ENCODE measurements at places on chromosomes 2 and 18.

- no peak for DNase-seq
Measured at GRCh38 chr2:239979243-239980023, 45.7 kb downstream of the NDUFA10 start.

GRCh38 chr2:60482222-60482621 is 71.2 kb downstream of the BCL11A start:
- DNase-seq: no peak

- DNase-seq: no peak
Measured at GRCh38 chr2:159609811-159610549, 6.4 kb downstream of the BAZ2B start.

DNA sequence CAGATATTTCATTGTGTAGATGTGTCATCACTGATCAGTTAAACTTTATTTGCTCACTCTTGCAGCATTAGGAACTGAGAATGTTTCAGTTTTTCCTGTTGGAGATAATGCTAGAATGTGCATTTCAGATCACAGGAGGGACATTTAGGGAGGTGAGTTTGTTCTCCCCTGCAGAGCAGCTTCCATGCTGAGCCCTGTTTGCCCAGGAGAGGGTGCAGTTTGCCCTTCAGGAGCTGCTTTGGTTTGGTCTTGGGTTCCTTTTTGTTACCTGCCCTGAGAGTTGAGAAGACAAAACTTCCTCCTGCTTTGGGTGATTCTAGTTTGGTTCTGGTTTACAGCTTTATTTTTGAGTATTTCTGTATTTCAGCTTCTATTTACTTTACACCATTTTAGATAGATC is 49.9 kb downstream of the DGKD start:
- peak; percentile 69 for DNase-seq

GRCh38 chr2:197810016-197810415 is 5.6 kb downstream of the PLCL1 start:
- DNase-seq: no peak

GRCh38 chr2:97691166-97691565 is 21.7 kb downstream of the C2orf92 start:
- no peak for DNase-seq

DNA sequence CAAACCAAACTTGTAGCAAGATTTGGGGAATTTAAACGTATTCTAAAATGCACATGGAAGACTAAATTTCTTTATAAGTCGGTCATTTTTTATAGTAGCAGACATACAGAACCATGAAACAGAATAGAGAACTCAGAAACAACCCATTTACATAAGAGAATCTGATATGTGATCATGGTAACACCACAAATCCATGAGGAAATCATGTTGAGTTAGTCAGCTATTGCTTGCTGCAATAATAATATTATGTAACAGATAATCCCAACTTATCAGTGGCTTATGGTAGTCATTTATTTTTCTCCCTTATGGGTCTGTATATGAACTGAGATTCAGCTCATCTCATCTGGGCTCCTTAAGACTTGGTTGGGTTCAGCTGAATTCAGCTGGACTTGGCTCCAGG is 103.4 kb upstream of the SERTAD2 start:
- DNase-seq: no peak

GRCh38 chr2:209591021-209591420 is 167.2 kb downstream of the MAP2 start:
- DNase-seq: no peak

Data from activated naive CD4-positive, alpha-beta T cell treated with anti-CD3 and anti-CD28 coated beads, Interleukin-2, amount 50 U/mL, for 16 hours (primary cell).